Stimulated activated CD8-positive, alpha-beta memory T cell treated with anti-CD3 and anti-CD28 coated beads, Interleukin-7, amount 100 ng/mL, for 24 hours (primary cell): ENCODE measurements at places on chromosomes 3 and 15.

DNA sequence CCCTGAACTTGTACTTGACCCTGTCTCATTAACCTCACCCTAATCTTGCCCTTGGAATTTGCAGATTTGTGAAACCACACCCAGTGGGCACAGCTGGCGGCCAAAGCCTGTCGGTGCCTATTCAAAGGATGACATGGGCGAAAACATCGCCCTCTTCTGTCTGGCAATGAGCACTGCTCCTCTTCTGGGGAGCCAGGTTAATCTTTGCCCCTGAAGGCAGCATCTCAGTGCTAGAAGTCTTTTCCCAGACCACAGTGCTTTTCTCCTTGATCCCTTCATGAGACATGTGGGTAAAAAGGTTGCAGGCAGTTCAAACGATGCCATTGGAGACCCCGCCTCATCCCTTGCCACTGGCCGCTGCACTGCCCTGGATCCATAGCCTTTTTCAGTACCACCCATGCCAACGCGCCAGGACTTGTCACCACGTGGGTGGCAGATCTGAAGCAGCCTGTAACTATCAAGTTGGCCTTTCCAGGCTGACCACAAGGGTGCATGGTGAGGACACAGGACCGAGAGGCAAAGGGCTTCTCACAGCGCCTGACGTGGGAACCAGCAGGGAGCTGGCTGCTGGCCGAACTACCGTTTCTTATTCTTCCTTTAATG, 6.5 kb upstream of the DNASE1L3 start:
- DNase-seq: no peak

- no peak for DNase-seq
Measured at GRCh38 chr15:32646291-32646690, 4.8 kb downstream of the SCG5 start.

DNA sequence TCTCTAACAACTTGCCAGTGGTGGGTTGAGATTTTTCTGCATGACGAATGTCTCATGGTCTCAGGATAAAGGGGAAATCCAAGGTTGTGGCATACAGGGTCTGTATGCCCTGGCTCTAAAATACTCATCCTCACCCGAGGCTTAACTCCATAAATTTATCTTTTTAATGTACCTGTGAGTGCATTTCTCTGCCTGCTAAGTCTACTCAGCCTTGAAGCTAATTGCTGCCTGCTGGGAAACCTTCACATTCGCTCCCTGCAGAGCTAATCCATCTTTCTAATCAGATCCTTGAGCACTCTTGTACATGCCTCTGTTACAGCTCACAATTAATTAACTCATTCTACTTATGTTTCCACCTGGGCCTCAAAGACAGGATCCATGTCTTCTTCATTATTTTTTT, 93.8 kb downstream of the CMSS1 start:
- DNase-seq: no peak

DNA sequence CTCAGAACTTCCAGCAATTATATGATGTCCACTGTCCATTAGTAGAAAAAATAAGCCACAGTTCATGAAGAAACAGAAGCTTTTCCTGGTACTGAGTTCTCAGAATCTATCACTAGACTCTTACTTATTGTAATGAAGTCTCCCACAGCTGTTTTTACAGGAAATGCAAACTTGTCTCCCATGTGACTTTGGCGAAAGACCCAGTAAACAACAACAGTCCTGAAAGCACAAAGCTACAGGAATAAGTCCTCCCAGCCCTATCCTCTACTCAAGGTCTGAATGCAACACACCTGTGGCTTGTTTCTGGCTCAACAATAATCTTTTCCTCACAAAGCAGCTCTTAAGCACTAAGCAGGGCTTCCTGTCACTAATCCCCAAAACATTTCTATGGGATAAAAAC, 55.9 kb downstream of the EOMES start:
- no peak for DNase-seq

GRCh38 chr3:105907777-105908176, 39.0 kb upstream of the CBLB start:
- no peak for DNase-seq

- DNase-seq: no peak
Measured at GRCh38 chr3:16236030-16236639, 28.6 kb downstream of the DPH3 start.

DNA sequence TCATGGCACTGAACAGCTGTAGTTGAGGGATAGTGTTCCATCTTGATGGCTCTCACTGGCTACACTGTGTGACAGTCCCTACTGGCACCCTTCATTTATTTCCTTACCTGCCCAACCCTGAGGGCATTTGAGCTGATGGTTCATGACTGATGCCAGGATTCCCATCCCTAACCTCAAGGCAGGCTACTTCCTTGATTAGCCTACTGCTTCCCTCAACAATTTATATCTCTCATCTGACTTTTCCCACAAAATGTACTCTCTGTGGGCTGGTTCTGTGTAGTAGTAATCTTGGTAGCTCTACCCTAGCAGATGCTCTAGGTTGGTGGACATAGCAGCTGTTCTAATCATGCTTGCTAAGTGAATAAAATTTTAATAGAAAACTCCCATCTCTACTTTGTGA, 106.0 kb downstream of the THRB start:
- no peak for DNase-seq

DNA sequence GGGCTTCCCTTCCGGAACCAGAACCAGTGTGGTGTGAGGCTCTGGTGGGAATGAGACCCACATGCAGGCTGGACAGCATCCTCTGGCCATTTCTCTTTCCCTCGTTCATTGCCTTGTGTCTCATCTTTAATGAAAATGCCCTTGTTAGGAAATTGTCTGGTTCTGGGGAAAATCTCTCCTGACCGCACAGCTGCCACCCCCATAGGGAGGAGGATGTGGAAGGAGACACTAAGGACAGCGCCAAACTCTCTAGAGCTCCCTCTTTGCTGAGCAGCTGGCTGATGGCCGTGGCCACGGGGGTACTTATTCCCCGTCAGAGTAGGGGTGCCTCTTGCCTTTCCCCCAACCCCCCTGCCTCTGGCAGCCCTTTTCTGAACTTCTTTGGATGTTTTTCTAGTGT, 297.6 kb upstream of the C2CD4B start:
- DNase-seq: no peak

DNA sequence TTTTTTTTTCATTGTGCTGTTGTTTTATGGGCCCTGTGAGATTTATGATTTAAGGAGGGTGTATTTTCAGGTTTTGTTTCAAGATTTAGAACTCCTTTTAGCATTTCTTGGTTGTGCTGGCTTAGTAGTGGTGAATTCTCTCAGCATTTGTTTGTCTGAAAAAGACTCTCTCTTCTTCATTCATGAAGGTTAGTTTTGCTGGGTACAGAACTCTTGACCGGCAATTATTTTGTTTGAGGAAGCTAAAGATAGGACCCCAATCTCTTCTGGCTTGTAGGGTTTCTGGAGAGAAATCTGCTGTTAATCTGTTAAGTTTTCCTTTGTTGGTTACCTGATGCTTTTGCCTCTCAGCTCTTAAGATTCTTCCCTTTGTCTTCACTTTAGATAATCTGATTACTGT, 46.9 kb downstream of the LYSMD4 start:
- no peak for DNase-seq

DNA sequence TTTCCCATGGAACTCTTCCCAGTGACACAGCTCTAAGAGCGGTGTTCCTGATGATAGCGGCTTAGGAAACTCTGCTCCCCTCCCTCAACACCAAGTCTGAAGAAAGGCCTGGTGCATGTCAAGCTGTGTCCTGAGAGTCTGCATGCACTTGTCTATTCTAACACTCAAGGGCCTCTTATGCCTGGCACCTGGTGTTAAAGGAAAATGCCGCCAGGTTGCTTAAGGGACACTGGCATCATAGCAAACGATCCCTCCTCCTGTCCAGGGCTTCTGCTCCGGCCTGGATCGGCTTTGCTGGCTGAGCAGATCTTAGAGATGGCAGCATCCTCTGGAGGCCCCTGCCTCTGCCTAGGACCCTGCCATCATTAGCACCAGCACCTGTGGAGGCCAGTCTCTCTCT, 121.7 kb downstream of the MEGF11 start:
- DNase-seq: no peak

DNA sequence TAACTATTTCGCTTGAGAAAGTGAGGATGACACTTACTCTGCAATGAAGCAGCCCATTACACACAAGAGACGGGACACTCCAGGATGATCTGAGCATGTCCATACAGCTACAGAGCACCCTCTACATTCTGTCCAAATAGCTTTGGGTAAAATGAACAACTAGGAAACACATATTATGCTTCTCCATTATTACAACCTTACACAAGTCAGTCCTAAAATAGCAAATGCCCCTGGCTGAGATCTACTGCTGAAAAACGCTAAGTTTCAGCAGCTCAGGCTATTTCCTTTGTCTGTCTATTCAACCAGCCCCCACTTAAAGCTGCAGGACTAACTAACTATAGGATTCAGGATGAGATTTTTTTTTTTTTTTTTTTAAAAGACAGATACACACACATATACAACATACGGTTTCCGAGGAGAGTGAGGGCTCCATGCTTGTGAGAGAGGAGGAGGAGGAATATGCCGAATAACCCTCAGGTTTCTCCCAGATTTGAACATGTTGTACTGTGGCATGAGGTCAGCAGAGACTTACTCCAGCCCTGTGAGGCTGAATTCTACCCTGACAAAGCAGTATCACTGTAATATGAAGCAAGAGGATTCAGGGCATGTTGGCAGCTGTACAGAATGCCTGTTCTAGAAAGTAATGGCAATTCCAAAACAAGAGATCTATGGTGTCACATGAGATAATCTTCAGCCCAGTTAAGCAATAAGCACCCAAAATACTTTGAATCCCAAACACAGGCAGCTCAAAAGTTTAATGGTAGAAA, 117.3 kb upstream of the PLXND1 start:
- no peak for DNase-seq

- DNase-seq: no peak
Measured at GRCh38 chr3:36693670-36694069, 70.7 kb downstream of the DCLK3 start.

DNA sequence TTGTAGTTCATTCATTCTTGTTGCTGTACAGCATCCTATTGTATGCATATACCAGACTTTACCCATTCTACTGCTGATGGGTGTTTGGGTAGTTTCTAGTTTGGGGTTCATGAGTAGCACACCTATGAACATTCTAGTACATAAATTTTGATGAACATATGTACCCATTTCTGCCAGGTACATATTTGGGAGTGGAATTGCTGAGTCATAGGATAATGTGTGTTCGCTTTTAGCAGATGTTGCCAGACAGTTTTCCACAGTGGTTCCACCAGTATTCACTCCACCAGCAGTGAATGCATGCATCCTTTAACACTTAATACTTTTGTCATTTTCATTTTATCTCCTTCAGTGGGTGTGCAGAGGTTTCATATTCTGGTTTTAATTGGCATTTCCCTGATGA, 3.4 kb upstream of the SCN5A start:
- DNase-seq: no peak

- DNase-seq: no peak
Measured at GRCh38 chr15:25731411-25731810, 131.7 kb downstream of the ATP10A start.

GRCh38 chr3:14131134-14131533, 6.3 kb downstream of the TMEM43 start:
- DNase-seq: no peak

DNA sequence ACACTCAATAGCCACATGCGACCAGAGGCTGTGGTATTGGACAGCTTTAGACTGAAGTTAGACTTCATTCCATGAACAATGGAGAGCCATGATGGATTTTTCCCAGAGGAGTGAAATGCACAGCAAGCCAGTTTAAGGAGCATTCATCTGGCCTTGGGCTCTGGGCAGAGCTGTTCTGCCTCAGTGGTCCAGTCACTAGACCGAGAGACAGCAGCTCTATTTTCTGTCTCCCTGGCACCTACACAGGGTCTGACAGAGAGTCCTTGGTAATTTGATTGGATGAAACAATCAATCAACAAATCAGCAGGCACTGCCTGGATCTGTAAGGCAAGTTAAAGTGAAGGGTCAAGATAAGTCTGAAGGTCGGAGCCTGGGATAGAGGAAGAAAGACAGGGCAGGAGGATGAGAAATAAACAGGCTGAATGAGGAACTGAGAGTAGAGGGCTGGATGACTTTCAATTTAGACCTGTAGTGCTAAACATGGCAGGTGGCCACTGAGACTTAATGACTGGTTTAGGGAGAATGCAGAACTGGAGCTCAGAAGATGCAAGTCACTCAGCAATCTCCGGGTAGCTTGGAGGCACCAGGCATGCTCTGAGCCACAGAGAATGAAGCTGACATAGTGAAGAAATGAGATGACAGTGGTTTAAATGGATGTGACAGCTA, 98.5 kb upstream of the SLC25A36 start:
- no peak for DNase-seq

- no peak for DNase-seq
Measured at GRCh38 chr3:6734395-6734746, 126.5 kb upstream of the GRM7 start.

GRCh38 chr3:97948351-97949109, 23.7 kb downstream of the RIOX2 start:
- no peak for DNase-seq

GRCh38 chr3:182740710-182741109, 52.6 kb upstream of the ATP11B start:
- DNase-seq: no peak

DNA sequence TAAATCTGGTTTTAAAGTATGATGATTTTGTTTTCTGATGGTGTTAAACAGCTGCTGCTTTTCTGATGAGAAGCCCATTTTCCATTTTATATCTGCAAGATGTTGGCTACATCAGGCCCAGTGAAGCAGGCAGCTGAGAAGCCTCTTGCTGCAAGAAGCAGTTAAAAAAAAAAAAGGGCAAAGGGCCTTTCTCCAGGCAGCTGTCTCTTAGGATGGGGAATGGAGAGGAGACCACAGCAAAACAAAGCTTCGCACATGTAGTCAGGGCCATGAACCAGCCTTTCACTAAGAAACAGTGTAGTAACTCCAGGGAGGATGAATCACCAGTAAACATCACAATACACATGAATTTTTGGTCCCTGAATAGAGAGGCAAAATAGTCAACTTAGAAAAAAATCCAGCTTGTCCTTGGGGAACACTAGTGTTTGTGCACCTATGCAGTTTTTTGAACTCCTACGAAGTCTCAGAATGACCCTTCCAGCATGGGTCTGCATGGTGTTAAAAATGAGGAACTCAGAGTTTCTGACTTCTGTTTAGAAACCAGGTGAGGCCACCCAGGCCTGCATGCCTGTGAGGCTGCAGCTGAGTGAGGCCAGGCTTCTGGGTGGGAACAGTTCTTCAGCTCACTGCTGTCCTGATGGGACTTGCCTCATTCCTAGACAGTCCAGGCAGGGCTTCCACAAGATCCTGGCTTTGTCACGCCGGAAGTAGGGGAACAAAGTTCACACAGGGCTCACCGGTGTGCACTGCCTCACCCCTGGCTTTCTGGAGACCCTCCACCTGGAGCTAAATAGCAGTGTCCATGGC, 518.7 kb downstream of the MCTP2 start:
- no peak for DNase-seq

- no peak for DNase-seq
Measured at GRCh38 chr15:37019479-37020433, 80.6 kb downstream of the MEIS2 start.

- no peak for DNase-seq
Measured at GRCh38 chr3:189276444-189277219, 104.9 kb downstream of the TPRG1 start.

GRCh38 chr3:195096484-195097330, 174.3 kb downstream of the XXYLT1 start:
- DNase-seq: no peak
